ENCODE measurements at places on chromosomes 6 and 20. TPM values are rescaled to one million over a fixed set of nuclear protein-coding genes. Genes with fewer than 3 reads are reported as not detected.

DNA sequence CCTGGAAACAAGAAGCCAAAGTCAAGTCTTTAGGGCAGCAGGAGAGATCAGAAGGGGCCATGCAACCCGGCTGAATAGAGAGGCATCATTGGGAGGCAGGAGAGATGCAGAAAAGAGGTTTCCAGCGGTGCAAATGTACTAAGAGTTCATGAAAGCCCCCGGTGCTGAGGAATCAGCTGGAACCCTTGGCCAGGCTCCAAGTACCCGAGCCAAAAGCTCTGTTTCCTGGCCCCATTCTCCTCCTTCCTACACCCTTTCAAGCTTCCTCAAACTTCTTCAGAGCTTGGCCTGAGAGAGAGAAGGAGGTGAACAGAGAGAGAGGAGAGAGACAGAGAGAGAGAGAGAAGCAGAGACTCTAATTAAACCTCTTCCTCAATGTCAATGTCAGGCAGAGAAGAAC, 433.5 kb downstream of the PRKN start:
- no peak for DNase-seq
- no peaks in the 10 kb centered on the region for H3K36me3 ChIP-seq
- H3K4me1 ChIP-seq, result no peaks in the 10 kb centered on the region
- no peak overlapping the region for H3K27ac ChIP-seq
- peaks cover 26% of the 10 kb centered on the region for H3K27me3 ChIP-seq

NMBR gene
- not detected for total RNA-seq

DNA sequence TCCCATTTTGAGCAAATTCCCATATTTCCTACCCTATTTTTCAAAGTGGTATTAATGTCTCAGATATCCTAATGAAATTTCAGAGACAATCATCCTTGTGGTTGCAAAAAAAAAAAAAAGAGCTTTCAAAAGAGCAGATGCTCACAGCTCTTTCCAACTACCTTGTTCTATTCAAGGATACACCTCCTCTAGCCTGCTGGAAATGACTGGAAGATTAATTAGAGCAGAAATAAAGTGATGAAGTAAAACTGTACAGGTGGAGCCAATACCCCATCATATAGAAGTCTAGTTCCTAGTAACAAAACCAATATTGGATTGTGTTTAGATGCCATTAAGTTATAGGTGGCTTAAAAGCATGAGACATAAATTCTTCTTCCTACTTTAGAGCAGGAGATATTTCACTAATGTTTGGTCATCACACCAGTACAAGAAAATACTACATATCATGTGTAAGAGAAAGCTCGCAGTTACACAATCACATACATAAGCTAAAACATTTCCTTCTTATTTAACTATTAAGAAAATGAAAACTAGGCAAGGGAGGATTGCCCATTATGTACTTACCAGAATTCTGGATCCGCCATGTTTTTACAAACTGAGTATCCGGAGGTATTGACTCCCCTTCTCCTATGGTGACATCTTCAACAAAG, 42.4 kb downstream of the ILRUN start:
- peaks cover 7% of the 10 kb centered on the region for H3K36me3 ChIP-seq
- H3K4me1 ChIP-seq, result peaks cover 21% of the 10 kb centered on the region
- H3K4me3 ChIP-seq, result no peak overlapping the region
- no peak overlapping the region for H3K27ac ChIP-seq
- H3K27me3 ChIP-seq, result no peaks in the 10 kb centered on the region
- no peak for DNase-seq

DNA sequence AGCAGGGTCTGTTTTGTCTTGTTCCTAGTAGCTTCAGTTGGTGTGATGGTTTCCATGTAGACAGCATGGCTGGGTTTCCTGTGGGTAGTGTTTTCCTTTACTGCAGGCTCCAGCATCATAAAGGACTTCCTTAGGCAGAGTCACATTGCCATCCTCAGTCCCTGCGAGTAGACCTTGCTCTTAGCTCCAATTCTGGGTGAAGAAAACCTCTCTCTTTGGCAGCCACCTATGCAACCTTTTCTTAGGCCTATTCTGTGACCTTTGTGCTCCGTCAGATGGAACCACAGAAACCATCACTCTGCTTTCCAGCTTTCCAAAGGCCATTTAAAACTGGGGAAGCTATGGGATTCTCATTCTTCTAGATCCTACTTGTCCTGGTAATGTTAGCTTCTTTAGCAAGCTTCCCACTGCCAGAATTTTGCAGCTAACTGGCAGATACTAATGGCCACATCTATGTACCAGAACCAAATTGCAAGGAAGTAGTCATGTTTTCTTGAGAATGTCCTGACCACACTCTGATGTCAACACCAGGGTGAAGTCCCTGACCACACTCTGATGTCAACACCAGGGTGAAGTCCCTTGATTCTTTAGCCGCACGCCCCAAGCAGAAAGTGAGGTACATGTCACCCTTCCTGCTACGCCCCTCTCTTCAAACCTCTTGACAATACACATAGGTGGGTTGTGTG, 646.6 kb upstream of the HS3ST5 start:
- DNase-seq, result no peak
- H3K27ac ChIP-seq, result no peak overlapping the region
- H3K36me3 ChIP-seq, result no peaks in the 10 kb centered on the region
- H3K27me3 ChIP-seq, result no peaks in the 10 kb centered on the region

DNA sequence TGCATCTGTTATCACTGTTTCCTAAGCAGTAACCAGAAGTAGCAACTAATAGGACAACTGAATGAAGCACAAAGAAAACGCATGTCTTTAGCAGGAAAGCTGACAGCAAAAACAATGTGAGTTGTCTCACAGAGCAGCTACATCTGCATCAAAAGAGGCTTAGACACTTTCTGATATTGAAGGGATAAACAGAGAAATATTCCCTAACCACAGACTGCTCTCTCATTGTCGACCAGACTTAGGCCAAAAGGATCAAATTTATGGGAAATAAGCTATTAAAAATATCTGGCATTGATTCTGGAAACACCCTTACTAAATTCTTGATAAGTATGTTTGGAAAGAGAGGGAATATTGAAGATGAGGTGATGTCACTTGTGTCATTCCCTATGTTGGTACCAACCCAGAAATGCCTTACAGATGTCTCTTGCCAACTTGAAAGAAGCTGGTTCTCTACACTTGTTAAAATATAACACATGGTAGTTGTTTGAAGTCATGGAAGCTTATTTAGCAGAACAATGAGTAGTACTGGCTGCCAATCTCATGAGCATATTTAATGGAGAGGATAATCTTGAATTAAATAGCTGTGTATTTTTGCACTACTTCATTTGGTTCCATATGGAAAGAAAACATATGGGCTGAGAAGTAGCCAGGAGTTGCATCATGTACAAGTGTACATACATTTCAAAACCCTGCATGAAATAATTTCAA, 929.3 kb upstream of the MAN1A1 start:
- H3K36me3 ChIP-seq, result no peaks in the 10 kb centered on the region
- no peaks in the 10 kb centered on the region for H3K4me1 ChIP-seq
- DNase-seq, result no peak
- no peak overlapping the region for H3K4me3 ChIP-seq

ASIP gene
- total RNA-seq, result not detected

- no peak overlapping the region for H3K4me3 ChIP-seq
- no peaks in the 10 kb centered on the region for H3K27me3 ChIP-seq
- DNase-seq, result no peak
- no peak overlapping the region for H3K27ac ChIP-seq
- no peaks in the 10 kb centered on the region for H3K36me3 ChIP-seq
Measured at GRCh38 chr6:139644821-139645220, 270.4 kb upstream of the CITED2 start.

GRCh38 chr6:56766806-56767178, 124.1 kb upstream of the DST start:
- no peak overlapping the region for H3K27ac ChIP-seq
- H3K27me3 ChIP-seq, result no peaks in the 10 kb centered on the region
- peaks cover 11% of the 10 kb centered on the region for H3K4me1 ChIP-seq
- H3K4me3 ChIP-seq, result no peak overlapping the region

GRCh38 chr6:68915586-68915985, 280.5 kb downstream of the ADGRB3 start:
- H3K27ac ChIP-seq, result no peak overlapping the region
- no peaks in the 10 kb centered on the region for H3K27me3 ChIP-seq
- no peaks in the 10 kb centered on the region for H3K4me1 ChIP-seq

GRCh38 chr6:89406141-89406540, 5.9 kb downstream of the RRAGD start:
- no peak overlapping the region for H3K4me3 ChIP-seq
- H3K27ac ChIP-seq, result no peak overlapping the region
- H3K4me1 ChIP-seq, result peaks cover 8% of the 10 kb centered on the region
- DNase-seq, result no peak

SYCP2L gene
- 3.5 TPM for total RNA-seq

DNA sequence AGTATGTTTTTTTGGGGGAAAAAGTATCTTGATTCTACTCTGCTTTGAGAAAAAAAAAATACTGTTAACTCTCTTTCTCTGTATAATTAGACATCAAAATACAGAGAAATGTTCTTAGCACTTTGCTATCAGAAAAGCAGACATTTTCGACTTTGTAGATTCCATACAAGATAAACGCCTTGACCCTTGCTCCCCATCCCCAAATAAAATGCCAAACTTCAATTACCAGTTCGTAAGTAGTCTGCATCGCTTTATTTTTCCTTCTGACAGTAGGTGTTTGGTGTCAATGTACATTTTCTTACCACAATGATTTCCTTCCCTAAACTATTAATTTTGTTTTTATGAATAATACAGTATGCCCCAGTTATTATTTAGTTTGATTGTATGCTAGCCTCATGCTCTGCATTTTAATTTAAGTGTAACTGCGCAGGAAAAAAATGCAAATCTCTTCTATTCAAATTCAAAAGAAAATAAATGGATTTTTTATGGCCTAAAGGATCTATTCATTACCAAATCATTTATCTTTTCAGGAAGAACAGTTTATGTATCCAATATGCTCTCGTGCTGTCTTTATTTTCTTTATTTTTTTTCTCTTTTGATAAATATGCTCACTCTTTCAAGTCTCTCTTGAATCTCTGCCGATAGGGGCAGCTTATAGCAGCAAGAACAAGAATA, 84.8 kb upstream of the ZNF217 start:
- no peak overlapping the region for H3K27ac ChIP-seq
- peaks cover 22% of the 10 kb centered on the region for H3K4me1 ChIP-seq
- no peaks in the 10 kb centered on the region for H3K27me3 ChIP-seq
- no peak for DNase-seq
- H3K4me3 ChIP-seq, result no peak overlapping the region

DNA sequence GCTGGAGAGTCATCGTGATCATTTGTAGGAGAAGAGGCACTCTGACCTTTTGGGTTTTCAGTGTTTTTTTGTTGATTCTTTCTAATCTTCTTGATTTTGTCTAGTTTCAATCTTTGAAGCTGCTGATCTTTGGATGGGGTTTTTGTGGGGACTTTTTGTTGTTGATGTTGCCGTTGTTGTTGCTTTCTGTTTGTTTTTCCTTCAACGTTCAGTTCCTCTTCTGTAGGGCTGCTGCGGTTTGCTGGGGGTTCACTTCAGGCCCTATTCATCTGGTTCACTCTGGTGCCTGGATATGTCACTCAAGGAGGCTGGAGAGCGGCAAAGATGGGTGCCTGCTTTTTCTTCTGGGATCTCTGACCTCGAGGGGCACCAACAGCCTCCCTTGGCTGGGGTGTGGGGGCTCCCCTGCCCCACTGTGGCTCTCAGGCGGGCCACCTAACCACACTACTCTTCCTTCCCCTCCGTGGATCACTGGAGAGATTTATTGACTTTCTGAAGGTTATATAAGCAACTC, 21.5 kb upstream of the TMEM244 start:
- peaks cover 9% of the 10 kb centered on the region for H3K4me1 ChIP-seq
- H3K36me3 ChIP-seq, result no peaks in the 10 kb centered on the region
- no peak overlapping the region for H3K4me3 ChIP-seq
- no peak overlapping the region for H3K27ac ChIP-seq
- no peak for DNase-seq

- DNase-seq, result no peak
- no peaks in the 10 kb centered on the region for H3K27me3 ChIP-seq
- H3K36me3 ChIP-seq, result 0 out of 2 replicates have a peak, but pooled peaks cover 2% of the 10 kb centered on the region
- no peak overlapping the region for H3K4me3 ChIP-seq
Measured at GRCh38 chr6:113377362-113377942, 479.7 kb upstream of the MARCKS start.
